Thoracic aorta (tissue), 2 donors: ENCODE measurements at places on chromosomes 11 and 22. TPM values are rescaled to one million over a fixed set of nuclear protein-coding genes. Genes with fewer than 3 reads are reported as not detected.

DNA sequence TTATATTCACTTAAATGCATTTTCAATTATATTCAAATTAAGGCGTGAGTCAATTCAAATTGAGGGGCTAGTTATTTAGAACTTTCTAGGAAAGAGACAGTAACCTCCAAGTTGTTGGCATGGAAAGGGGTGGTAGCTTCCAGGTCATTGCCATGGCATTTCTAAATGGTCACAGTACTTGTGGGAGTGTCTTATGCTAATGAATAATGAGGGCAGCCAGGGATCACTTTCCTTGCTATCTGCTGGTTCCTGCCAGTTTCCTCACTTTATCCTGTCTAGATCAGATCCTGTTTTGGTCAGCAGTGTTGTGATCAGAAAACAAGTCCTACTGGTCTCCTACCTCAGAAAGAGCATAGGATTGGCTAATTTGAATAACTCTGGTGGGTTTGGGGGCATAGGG, 21.8 kb upstream of the RNASEH2C start:
- DNase-seq, result no peak

DNA sequence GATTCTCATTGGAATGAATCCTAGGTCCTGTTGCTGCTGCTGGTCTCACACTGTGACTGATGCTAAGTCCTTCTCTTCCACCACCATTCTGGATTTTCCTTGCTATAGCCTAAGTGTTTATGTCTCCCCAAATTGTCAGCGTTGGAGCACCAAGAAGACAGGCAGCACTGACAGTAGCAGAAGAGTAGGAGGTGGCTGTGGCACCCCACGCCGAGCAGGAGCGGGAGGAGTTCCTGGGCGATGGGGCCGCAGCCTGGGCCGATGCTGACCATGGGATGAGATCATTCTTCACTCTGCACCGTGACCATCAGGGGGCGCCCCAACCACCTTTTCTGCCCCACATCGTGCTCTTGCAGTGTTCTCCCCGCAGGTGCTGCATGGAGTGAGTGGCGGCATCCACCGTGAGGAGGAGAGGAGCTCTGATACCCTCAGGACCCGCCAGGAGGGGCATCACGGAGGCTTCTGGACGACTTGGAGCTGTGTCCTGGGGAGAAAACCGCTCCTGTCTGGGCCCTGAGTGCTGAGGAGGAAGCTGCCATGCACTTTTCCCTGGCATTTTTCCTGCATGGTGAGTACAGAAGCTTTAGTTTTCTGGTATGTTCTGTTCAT, 57.0 kb downstream of the LRRC74B start:
- DNase-seq, result peak; percentile 5

GRCh38 chr11:9936754-9937153, 272.9 kb downstream of the SWAP70 start:
- no peak for DNase-seq

TTC38 gene
- total RNA-seq, result 76.9 TPM

OR5D18 gene
- not detected for total RNA-seq

DNA sequence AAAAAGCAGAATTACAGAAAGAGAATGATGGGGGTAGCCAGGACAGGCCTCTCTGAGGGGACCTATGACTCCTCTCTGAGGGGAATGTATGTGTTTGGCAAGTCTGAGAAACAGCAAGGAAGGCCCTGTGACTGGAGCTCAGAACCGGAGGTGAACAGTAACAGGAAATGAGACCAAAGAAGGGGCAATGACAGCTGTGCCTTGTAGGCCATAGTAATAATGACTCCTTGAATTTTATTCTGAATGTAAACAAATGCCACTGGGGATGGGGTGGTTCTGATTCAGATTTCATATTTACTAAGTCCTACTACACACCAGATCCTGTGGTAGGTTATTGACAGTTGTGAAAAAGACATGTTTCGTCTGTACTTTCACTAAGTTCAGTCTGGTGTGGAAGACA, 52.8 kb upstream of the APOA1 start:
- DNase-seq, result no peak

OR5A1 gene
- not detected for total RNA-seq

C22orf31 gene
- total RNA-seq, result not detected

DNA sequence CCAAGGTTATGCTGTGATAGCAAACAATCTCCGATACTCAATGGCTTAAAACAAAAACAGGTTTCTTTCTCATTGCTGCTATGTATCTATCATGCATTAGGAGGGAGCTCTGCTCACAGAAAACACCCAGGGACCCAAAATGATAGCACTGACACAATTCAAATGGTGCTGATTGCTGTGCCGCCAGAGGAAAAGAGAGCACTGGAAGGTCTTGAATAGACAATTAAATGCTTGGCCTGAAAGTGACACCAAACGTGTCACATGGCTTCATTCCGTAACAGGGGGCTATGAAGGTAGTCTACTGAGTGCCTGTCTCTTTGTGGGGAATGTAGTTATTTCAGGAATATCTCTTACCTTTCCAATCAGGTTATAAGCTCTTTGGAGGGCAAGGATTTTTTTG, 94.2 kb downstream of the FAR1 start:
- no peak for DNase-seq

- no peak for DNase-seq
Measured at GRCh38 chr11:64882243-64882642, 3.8 kb upstream of the EHD1 start.

DNA sequence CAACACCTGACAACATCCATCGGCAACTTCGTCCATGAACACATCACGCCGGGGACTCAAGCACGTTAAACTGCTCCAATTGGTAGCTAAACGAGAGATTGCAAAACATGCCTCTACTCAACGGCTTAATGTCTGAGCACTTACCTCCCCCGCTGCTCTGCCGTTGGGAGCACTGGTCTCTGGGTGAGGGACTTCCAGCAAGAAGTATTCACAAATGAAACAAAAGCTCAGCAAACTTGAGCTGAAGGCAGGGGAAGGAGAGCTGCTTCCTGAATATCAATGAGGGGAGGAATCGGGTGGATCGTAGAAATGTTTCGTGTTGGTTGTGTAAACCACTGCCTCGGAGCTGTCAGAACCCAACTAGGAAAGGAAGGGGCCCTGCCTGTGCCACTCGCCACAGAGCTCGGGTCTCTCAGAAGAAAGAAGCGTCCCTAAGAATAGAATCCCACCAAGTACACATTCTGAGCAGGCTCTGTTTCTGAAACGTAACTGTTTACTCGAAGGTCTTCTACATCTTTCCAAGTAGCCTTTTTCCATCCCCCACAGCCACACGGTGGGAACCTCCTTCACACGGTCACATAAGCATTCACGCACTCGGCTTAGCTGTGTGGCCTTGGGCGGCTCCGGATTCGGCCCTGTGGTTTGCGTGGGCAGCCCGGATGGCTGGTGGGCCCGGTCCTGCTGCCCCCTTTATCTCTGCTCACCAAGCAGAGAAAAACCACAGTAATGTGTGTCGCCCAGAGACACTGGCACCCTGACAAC, at the start of gene MLC1:
MLC1 (minus strand) TSS at position 216 of the 762 bp plus-strand sequence. CDS start 524 bp downstream, outside the sequence.
- no peak for DNase-seq

SMTNL1 gene
- total RNA-seq, result not detected

C11orf21 gene
- total RNA-seq, result 1.1 TPM

DNA sequence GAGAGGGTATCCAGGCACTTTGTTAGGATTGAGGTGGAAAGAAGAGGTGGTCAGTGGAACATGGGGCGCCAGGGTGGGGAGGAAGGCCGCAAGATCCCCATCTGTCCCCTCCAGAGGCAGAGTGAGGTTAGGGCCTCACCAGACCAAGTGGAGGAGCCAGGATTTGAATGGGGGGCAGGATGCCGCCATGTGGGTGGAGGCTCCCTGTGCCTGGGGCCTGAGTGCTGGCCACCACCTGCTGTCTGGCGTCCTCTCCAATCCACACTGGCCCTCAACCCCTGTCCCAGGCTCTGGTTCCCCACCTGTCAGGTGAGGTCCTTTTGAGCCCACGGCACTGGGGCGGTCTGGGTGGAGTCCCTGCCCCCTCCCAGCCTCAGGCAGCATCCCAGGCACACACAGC, 17.5 kb upstream of the TBX1 start:
- no peak for DNase-seq

DNA sequence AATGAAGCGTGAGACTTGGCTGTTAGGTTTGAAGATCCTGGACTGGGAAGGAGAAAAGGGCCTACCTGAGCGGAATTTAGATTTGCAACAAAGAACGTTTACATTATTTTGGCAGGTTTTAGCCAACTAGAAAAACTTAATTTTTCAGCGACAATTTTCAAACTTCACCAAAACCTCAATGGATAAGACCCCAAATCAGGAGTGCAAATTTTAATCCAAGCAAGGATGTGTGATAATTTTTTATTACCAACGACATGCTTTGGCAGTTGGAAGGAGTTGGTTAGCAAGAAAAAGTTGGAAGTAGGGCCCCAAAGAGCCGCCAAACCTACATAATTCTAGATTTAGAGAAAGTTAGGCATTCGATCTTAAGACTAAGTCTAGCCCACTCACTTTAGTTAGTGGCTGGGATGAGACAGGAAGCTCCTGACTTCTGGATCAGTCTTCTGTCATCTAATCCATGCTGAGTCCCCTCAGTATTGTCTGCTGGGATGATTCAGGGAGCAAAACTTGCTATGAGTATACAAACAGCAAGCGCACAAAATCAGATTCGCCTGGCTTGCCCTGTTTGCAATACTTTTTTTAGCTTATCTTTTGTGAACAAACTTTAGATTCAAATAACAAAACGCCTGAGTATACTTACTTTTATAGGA, 787 bp upstream of the RDX start:
- DNase-seq, result no peak

DNA sequence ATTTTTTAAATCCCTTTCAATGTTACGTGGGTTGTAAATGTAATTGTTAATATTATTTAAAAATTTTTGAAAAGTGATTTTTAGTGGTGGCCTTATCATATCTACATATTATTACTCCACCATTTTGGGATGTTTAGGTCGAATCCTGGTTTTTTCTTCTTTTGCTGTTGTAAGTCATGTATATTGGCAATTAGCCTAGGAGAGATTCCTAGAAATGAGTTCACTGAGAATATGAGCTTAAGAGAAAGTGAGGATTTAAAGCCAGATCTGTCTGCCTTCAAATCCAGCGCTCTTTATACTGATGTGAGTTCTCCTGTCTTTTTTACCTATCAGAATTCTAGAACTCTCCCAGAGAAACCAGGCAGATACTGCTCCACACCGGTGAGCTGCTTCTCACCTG, 56.1 kb downstream of the PTPRJ start:
- DNase-seq, result no peak
